ENCODE measurements at places on chromosomes 6 and 20.

- DNase-seq = no peak
Observed at GRCh38 chr20:5357946-5358345, 41.2 kb upstream of the PROKR2 start.

- DNase-seq = no peak
Observed at GRCh38 chr6:56289721-56290120, 42.3 kb upstream of the COL21A1 start.

GRCh38 chr20:61073376-61073775 is 178.7 kb upstream of the CDH4 start:
- DNase-seq = no peak

DNA sequence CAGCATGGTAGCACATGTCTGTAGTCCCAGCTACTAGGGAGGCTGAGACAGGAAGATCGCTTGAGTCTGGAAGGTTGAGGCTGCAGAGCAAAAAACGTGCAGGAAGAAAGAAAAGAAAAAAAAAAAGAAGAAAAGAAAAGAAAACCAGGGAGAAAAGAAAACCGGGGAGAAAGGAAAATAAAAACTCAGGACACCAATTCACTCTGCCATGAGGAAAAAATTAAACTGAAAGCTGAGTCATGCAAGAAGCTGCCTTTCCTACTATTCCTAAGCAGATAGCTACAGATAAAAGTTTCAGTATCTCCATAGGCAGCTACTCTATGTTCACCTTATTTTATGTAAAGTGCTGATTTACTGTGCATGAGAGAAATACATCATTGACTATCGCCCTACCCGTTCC is 10.5 kb downstream of the PTGIS start:
- DNase-seq = no peak

DNA sequence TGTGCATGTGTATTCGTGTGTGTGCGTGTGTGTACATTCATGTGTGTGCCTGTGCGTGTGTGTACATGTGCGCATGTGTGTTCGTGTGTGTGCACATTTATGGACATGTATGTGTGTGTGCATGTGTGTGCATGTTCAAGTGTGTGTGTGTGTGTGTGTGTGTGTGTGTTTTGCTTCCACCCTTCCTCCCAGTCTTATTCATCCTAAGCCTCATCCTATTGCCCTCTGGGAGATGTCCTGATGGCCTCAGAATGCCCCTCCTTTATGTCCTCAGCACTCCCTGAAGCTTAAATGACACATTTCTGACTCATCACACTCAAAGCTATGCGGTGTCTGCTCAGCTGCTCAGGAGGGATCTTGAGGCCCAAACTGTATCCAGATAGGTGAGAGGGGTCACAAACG is 76.6 kb upstream of the CCDC167 start:
- no peak for DNase-seq

GRCh38 chr6:78861509-78861908 is 5.8 kb upstream of the IRAK1BP1 start:
- no peak for DNase-seq

DNA sequence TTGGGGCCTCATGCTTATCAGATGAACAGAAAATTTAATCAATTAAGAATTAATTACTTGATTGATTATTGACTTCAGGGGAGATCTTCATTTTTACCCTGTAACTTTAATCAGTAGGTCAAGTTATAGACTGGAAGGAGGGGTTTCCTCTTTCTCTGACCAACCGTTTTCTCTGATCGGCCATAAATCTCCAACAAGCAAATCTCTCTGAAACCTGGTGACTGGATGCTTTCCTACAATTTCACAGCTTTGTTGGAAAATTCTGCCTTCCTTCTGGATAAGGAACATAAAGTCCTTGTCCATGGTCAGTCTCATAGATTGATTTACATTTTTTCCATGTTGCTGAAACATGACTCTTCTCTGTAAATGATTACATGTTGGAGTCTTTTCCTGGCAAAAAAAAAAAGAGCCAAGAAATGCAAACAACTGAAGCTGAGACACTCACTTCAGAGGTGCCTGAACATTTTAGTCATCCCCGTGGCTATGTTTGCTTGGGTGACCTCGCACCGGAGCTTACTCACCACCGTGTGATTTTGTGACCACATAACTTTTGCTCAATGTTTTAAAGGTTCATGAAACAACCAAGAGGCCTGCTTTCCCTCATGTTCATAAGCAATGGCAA is 31.0 kb downstream of the IRF4 start:
- DNase-seq = no peak

DNA sequence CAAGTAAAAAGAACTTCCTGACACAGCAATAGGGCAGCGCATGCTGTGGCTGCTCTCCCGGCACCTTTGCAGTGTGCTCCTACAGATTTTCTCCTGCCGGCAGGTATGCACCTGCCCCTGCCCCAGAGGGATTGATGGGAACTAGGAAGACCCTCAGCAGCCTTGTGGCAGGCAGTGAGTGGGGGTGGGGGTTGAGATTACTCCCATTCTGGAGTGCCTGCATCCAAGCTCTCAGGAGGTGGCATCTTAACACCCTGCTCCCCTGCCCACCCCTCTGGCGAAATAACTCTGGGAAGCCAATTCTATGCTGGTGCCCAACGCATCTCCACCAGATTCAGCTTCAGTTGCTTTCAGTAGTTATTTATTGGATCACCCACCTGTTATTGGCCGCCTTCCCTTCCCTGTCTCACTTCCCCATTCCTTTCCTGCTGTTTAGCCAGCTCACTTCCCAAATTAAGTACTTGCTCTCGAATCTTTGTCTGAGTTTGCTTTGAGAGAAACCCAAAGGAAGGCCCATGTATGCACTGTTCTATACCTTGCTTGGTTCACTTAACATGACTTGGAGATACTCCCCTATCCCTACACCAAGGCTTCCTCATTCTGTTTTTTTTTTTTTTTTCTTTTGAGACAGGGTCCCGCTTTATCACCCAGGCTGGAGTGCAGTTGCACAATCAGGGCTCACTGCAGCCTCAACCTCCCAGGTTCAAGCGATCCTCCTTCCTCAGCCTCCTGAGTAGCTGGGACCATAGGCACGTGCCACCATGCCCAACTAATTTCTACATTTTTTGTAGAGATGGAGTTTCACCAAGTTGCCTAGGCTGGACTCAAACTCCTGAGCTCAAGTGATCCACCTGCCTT is 29.3 kb upstream of the SLC23A2 start:
- DNase-seq = no peak

- no peak for DNase-seq
Observed at GRCh38 chr6:152700427-152700826, 2.7 kb downstream of the MYCT1 start.

- no peak for DNase-seq
Observed at GRCh38 chr20:10209091-10209490, 9.5 kb upstream of the SNAP25 start.

- peak; percentile 10 for DNase-seq
Observed at GRCh38 chr6:38974389-38975151, 74.0 kb upstream of the GLP1R start.

- no peak for DNase-seq
Observed at GRCh38 chr20:10481676-10482075, 46.6 kb downstream of the SLX4IP start.

- no peak for DNase-seq
Observed at GRCh38 chr20:59149678-59150504, 13.7 kb upstream of the ZNF831 start.

GRCh38 chr6:145453376-145453775 is 281.9 kb downstream of the EPM2A start:
- DNase-seq = no peak

DNA sequence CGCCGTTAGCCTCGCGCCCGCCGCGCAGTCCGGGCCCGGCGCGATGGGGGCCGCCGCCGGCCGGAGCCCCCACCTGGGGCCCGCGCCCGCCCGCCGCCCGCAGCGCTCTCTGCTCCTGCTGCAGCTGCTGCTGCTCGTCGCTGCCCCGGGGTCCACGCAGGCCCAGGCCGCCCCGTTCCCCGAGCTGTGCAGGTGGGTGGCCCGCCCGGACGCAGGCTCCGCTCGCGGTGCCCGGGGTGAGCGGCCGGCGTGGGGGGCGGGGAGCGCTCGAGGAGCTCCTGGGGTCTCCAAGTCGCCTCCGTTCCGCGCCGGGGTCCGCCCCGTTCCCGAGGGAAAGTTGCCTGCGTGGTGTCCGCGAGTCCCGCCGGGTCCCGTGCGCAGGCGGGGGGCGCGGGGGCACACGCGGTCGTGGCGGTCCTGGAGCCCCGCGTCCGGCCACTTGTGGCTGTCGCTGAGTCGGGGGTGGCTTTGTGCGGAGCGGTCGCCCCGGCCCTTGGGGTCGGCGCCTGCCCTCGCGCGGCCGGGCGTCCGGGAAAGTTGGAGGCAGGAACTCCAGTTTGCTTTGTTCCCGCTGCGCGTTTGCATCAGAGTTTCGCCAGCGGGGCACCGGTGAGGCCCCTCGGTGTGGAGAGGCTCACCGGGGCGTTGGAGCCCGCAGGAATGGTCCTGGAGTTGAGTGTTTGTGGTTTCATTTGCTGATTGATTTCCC is 476 bp downstream of the IGF2R start:
- DNase-seq = peak; percentile 64

- DNase-seq = peak; percentile 19
Observed at GRCh38 chr6:56539527-56540105, 103.1 kb downstream of the DST start.

- peak; percentile 8 for DNase-seq
Observed at GRCh38 chr20:29873946-29874345, 1383.5 kb upstream of the DEFB115 start.

- no peak for DNase-seq
Observed at GRCh38 chr6:143867236-143867635, 3.0 kb downstream of the ZC2HC1B start.

- no peak for DNase-seq
Observed at GRCh38 chr6:42049948-42050296, 402 bp upstream of the TAF8 start.

GRCh38 chr20:57659517-57660180 is 39.4 kb upstream of the ZBP1 start:
- DNase-seq = no peak

DNA sequence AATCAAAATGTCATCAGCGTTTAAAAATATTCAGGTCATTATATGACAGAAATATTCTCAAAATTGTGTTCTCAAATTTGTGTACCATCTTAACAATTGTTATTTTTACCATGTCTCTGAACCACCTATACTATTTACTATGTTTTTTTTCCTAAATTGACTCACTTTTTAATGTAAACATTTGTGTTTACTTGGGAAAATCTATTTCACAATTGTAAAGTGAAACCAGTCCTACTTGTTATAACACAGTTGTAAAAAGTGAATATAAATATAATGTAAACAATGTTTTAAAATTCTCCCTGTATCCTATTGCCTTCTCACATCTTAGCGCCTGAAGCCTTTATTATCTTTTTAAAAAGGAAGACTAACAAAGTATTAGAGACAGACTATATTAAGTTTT is 83.5 kb downstream of the ADGRG6 start:
- no peak for DNase-seq

- no peak for DNase-seq
Observed at GRCh38 chr6:16130932-16131387, 2.1 kb downstream of the MYLIP start.

DNA sequence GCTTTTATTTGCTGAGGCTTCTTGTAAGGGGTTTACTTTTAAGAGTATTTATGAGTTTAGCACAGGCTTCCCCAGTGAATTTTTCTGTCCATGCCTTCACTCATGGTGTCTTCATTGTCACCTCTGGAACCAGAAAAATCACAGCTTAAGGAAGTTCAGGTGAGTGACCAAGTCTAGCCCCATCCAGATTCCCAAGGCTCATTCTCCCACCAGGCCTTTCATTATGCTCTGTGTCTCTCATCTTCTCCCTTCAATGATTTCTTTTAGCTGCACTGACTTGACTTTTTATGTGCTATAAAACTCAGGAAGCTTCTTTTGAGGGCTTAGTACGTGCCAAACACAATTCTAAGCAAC is 64.9 kb upstream of the NEDD9 start:
- no peak for DNase-seq

GRCh38 chr6:1984346-1984994 is 260.9 kb downstream of the GMDS start:
- DNase-seq = no peak

- no peak for DNase-seq
Observed at GRCh38 chr20:24163506-24163905, 174.9 kb upstream of the GGTLC1 start.

GRCh38 chr6:163756079-163756478 is 341.6 kb downstream of the QKI start:
- no peak for DNase-seq

DNA sequence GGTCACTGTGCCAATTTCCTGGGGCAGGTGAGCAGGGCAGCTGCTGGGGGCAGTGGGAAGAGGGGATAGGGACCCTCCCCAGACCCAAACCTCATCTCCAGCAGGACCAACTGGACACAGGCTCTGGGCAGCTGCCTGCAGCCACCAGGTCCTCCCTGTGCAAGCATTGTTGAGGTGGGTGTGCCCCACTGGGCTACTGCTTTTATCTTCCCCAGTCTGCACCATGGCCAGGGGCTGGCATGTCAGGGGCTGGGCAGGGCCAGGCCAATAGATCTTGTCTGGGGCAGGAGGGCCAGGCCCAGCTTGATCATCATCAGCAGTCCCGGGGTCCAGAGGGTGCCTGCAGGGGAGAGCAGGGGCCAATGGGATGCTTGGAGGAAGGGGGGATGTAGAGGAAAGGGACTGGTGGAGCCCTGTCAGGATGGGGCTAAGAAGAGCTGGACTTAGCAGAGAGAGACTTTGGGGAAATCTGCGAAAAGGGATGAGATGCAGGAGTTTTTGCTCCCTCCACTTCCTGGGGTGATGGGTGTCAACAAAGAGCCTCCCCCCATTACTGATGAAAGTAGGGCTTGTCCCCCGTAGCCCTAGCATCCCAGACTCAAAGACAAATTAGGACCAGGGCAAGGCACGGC is 5.7 kb downstream of the EBF4 start:
- no peak for DNase-seq

- no peak for DNase-seq
Observed at GRCh38 chr6:6925391-6926164, 182.2 kb upstream of the RREB1 start.
